Epithelial cell of proximal tubule (primary cell): ENCODE measurements at places on chromosomes 11 and 22. TPM values are rescaled to one million over a fixed set of nuclear protein-coding genes. Genes with fewer than 3 reads are reported as not detected.

DNA sequence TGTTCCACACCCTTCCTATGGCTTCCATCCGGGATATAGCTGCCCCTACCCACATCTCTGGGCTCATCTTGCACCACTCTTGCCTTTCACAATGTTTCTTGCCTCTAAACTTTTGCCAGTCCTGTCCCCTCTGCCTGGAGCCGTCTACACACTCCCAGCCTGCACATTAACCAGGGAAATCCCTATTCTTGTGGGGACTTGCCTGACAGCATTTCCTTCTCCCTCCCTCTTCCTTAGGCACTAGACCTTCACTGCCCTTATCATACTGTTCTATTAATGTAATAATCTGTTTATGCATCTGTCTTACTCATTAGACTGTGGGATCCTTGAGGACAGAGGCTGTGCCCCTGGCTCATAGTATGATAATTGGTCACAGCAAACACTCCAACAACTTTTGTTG is 5.8 kb upstream of the TTC12 start:
- no peak for DNase-seq

DNA sequence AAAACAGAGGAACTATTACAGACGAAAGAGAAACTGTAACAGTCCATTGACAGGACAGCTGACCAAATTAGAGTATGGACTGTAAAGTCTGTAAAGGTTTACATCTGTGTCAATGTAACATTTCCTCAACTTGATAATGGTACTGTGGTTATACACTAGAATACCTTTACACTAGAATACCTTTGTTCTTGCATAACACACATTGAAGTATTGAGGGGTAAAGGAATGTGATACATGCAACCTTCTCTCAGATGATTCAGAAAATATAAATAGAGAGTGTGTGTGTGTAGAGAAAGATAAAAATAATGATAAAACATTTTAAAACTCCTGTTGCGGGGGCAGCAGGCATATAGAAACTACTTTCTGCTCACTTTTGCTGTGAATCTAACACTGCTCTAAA is 5.6 kb upstream of the EEF1G start:
- DNase-seq = no peak

GRCh38 chr11:89279176-89279575 is 101.5 kb downstream of the TYR start:
- no peak for DNase-seq

- DNase-seq = no peak
Measured at GRCh38 chr11:19400296-19400695, 159.6 kb upstream of the E2F8 start.

GRCh38 chr11:94934362-94934761 is 39.0 kb downstream of the CWC15 start:
- no peak for DNase-seq

Gene RIMBP3C
- 0.12 TPM in 1 of 2 replicates, not detected in the other for total RNA-seq
